ENCODE measurements at places on chromosomes 7 and 10.

DNA sequence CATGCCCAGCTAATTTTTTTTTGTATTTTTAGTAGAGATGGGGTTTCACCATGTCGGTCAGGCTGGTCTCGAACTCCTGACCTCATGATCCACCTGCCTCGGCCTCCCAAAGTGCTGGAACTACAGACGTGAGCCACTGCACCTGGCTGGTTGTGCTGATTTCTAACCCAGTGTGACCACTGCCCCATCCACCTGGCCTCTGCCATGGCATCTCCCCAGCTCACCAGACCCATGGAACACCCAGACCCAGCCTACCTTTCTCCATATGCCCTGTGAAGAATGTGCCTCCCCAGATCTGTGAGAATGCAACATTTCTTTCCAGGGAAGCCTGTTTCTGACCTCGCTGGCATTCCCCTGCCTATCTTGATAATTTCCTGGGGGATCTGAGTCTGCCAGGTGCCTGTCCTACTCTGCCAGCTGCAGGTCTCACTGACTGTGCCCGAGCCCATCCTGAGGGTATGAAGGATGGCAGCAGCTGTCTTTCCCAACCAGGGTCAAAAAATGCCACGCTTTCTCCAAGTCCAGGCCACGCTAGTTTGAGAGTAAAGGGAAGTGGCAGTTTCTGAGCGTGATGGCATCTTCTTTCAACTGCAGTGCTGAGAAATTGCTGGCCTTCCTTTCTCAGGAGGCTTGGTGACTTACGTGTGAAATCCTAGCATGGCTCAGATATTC lies 324.4 kb upstream of the ZNF32 start:
- no peak for DNase-seq

- DNase-seq = no peak
Measured at GRCh38 chr7:141123522-141123921, 49.7 kb downstream of the TMEM178B start.

DNA sequence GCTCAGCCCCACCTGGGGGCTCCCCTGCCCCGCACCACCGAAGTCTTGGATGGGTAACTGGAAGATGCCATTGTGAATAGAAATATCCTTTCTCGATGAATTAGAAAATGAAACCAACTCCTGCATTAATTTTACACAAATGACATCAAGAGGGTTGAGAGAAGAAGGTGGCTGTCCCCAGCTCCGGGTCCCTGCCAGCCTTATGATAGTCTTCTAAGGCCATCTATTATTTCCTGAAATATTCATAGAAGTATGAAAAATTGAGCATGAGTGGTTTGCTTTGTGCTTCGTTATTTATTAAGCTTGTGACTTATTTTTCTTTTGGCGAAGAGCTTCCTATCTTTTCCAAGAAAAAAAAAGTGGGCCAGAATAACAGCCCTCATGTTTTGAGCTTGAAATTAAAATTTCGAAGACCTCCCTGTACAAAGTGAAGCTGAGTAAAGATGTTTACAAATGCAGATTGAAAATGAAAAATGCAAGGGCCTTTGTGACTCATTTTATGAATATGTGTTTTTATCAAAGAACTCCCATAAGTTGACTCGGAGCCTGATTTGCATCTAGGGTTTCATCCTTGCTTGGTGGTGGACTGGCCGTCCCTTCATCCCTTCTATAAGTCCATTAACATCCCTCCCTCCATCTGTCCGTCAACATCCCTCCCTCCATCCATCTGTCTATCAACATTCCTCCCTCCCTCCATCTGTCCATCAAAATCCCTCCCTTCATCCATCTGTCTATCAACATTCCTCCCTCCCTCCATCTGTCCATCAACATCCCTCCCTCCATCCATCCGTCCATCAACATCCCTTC lies 20.5 kb upstream of the CFAP46 start:
- no peak for DNase-seq

- DNase-seq = no peak
Measured at GRCh38 chr7:18320971-18321567, 174.5 kb upstream of the HDAC9 start.

- DNase-seq = no peak
Measured at GRCh38 chr7:99693427-99694200, 13.8 kb upstream of the CYP3A5 start.

GRCh38 chr7:111508387-111508786 lies 53.9 kb downstream of the IMMP2L start:
- DNase-seq = no peak

DNA sequence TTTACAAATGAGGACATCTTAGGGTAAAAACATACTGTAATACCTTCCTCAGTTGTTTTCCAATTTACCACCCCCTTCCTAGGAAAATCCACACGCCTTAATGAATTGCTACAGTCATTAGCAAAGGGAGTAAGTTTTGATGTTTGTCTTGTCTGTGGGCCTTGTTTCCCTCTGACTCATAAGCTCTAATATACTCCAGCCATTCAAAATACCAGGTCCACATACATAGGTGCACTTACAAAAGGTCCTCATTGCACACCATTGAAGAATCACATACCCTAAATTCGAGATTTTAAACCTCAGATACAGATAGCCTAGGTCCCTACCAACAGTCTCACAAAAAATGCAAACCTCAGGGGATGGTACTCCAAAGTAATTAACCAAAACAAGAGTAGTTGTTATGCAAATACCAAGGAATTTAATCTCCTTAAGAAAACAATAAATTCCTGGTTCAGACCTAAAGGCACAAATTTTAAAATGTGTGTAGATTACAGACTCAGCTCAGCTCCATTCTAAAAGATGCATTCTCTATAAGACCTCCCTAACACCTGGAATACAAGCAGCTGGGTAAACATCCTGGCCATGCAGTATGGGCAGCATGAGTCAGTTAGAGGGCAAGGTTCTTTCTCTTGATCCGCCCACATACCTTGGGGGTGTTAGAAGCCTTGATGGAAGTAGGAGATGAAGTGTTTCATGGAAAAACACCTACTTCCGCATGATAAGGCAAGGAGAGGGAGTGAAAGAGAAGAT lies 3.0 kb upstream of the LIPK start:
- DNase-seq = no peak

DNA sequence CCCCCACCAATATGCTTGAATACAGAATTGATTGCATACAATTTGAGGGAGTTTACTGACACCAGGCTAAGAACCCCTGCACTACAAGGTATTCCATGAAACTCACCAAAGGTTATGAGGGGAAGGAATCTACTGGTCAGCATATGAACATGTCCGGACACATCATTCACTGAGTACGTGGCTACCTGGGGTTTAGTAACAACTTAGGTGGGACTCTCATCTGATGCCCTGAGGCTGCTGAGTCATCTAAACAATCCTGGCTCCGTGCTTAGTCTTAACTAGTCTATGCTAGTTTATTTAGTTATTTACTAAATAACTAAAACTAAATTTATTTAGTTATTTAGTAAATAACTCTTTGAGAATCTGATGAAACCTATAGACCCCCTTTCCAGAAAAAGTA lies 11.3 kb downstream of the PI4K2A start:
- no peak for DNase-seq

DNA sequence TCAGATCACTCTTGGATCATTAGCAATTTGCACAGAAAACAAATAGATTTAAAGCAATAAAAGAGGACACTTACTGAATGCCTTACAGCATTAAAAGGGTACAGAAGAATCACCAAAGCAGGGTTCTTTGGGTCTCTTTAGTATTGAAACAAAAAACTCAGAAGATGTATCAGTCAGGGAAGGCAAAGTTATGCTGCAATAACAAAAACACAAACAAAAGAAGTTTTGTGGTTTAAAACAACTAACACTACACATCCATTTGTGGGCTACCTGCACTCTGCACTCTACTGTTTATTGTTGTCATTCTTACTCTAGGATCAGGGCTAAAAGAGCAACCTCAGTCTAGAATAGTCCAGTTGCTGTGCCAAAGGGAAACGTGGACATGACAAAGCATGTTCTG lies 216.4 kb downstream of the GPAM start:
- no peak for DNase-seq

- DNase-seq = no peak
Measured at GRCh38 chr7:17234398-17235031, 63.9 kb upstream of the AHR start.

- no peak for DNase-seq
Measured at GRCh38 chr7:71408271-71408670, 276.3 kb downstream of the GALNT17 start.

DNA sequence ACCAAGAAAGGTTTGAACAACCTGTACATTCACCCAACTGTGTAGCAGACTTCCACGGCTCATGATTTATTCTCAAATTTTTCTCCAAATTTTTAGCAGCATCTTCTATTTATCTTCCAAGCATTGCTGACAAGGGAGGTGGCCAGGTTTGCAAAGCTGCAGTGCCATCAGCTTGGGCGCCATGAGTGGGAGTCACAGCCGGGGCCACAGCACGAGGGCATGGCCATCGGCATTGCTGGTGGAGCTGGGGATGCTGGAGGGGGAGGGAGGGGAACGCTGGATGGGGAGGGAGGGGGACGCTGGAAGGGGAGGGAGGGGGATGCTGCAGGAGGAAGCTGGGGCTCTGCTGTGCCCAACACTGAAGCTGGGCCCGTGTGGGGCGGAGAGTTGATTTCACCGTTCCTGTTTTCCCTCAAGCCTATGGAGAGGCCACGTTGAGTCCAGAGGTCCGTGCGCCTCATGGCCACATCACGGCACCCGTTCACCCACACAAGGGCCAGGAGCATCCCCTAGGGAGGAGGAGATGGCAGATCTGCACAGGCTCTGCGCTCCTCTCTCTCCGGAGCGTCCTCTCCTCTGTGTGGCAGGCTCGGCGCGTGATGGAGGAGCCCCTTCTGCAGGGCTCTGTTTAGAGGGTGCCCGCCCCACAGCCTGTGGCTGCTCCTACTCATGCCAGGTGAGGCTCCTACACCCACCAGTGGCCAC lies 520.2 kb downstream of the DNAJB6 start:
- no peak for DNase-seq

GRCh38 chr10:72810976-72811375 lies 82.6 kb upstream of the OIT3 start:
- DNase-seq = no peak

DNA sequence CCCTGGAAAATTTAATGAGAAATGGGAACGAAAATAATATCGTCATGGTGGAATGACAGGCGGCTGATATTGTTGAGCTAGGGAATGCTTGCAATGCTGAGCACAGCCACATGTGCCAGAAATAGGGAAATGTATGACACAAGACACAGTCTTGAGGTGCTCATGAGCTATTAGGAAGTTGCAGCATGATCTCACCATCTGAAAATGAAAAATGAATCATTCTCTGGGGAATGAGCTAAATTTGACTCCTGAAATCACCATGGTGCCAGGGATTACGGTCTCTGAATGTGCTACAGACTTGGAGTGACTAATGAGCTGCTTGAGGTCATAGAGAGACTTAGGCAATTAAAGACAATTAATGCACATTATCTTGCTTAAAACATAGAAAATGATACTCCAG lies 845.0 kb downstream of the CNTNAP2 start:
- no peak for DNase-seq

DNA sequence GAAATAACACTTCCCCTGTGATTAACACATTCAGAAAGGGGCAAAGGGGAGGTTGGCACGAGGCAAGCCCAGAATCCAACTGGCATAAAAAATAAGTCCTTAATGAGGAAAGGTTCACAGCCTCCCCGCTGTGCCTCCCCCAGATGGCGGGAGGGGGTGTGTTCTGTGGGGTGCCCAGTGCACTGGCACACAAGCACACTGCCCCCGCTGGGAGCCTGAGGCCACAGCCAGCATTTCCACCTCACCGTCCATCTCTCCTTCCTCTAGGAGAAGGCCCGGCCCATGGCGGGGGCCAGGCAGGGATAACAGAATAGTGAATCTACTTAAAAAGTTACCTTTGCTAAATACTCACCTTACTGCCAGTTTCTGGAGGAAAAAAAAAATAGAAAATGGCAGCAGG lies 43.2 kb downstream of the PRKAG2 start:
- DNase-seq = no peak

- DNase-seq = no peak
Measured at GRCh38 chr7:135792363-135792668, 43.7 kb upstream of the FAM180A start.

- DNase-seq = no peak
Measured at GRCh38 chr7:46145412-46145811, 224.3 kb upstream of the IGFBP3 start.

DNA sequence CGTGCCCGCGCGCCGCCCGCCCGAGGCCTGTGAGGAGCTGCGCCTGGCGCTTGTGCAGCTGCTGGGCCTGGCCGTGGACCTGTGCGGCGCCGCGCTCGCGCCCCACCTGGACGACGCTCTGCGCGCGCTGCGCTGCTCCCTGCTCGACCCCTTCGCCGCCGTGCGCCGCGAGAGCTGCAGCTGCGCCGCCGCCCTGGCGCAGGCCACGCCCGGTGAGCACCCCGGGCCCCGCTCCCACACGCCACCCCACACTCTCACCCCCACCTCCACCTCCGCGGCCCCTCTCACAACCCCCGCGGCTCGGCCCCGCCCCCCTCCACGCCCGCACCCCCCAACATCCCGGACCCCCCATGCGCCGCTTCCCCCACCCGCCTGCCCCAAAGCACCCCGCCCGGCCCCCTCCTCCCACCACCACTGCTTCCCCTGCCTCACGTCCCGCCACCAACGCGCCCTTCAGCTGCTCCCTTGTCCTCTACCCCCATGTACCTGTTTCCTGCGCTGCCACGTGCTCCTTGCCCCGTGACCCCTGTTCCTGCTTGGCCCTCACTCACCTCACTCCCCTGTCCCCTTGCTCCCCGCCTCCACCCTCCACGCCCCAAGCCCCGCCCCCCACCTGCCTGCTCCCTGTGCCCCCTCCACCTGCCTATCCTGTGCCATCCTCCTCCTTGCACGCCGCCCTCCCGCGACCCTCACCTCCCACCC lies at the start of gene PRKAR1B:
TSS of gene PRKAR1B (minus strand) at position 178 of the 702 bp plus-strand sequence. CDS start 15,776 bp downstream, outside the sequence.
- no peak for DNase-seq

DNA sequence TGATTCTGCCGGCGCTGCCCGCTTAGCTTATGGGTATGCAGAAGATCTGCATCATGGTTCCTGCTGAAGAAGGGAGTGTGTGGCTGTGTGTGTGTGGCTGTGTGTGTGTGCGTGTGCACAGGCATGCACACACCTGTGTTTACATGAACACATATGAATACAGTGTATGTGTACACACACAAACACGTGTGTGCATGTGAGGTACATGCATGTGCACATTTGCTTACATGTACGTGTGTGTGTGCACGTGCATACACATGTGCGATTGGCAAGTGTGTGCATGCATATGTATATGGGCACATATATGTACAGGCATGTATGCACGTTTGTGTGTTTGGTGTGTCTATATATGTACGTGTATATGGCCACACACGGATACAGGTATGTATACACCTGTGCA lies 16.4 kb upstream of the FAM20C start:
- DNase-seq = no peak

DNA sequence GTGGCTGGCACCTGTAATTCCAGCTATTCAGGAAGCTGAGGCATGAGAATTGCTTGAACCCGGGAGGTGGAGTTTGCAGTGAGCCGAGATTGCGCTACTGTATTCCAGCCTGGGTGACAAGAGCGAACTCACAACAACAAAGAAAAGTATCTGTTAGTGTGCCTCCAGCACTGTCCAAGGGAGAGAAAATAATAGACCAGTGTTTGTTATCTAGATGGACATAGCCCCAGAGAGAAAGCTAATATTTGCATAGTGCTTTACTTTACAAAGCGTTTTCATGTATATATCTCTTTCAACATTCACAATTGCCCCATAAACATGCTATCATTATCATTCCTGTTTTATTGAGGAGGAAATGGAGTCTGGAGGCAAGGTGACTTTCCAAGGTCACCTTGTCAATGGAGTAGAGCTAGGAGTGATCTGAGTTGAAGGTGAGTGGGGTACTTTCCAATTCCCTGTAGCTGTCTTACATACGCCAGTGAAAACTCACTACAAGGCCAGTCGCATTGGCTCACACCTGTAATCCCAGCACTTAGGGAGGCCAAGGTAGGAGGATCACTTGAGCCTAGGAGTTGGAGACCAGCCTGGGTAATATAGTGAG lies 49.7 kb upstream of the KIF5B start:
- DNase-seq = no peak
